ENCODE measurements at places on chromosomes 6 and 20.

- no peak for DNase-seq
Measured at GRCh38 chr6:136063096-136063495, 187.0 kb downstream of the MTFR2 start.

GRCh38 chr6:9482030-9482738, 932.7 kb downstream of the TFAP2A start:
- DNase-seq = no peak

GRCh38 chr20:23046431-23046830, 3.0 kb downstream of the THBD start:
- DNase-seq = no peak

DNA sequence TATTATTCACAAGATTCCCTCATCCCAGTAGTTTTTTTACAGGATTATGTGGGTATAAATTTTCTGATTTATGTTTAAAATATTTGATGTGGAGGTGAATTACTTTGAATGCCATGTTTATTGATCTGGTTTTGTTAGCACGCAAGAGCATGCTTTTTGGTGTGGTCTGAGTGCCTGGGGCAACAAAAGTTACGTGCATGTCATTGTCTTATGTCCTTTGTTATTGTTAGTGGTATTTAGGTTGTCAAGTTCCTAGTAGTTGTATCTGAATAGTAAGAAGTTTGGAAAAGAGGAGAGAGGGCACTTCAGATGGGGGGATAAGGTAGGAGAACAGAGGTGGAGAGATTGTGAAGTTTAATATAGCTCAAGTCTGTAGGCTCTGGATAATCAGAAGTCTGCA, 95.0 kb downstream of the ATRN start:
- no peak for DNase-seq

DNA sequence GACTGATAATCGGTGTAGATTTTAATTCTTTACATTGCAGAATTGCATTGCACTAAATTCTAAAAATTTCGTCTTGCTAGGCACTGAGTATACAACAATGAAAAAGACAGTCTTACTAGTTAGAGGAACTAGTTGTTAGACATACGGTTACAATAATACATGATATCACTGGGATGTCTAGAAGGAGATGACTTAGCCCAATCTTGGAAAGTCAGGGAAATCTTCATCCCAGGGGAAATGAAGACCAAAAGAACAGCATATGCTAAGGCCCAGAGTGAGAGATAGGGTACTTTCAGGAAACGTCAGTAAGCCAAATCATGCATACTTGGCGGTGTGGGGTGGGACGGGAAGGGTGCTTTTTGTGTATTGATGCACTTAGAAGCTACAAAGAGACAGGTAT, 901 bp downstream of the CEP57L1 start:
- DNase-seq = no peak

DNA sequence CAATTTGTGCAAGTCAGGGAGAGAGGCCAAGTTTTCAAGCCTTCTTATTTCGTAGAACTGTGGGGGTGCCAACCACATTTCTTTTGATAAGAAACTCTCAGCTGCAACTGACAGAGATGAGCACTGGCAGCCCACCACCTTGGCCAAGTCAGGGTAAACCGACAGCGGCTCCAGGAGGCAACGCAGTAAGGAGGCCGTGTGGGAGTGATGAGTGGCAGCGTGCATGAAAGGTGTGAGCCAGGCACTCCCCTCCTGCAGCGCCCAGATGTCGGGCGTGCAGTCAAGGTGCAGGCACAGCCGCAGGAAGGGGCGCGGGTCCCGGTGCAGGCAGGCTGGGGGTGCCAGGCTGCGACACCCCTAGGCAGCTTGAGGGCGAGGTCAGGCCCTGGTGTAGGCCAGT, 49.2 kb upstream of the HDAC2 start:
- DNase-seq = no peak

GRCh38 chr6:32168350-32168749, 4.0 kb downstream of the EGFL8 start:
- DNase-seq = no peak

- DNase-seq = no peak
Measured at GRCh38 chr6:21173031-21173430, 420.5 kb upstream of the SOX4 start.

GRCh38 chr6:108118359-108118724, 43.8 kb upstream of the OSTM1 start:
- DNase-seq = no peak

DNA sequence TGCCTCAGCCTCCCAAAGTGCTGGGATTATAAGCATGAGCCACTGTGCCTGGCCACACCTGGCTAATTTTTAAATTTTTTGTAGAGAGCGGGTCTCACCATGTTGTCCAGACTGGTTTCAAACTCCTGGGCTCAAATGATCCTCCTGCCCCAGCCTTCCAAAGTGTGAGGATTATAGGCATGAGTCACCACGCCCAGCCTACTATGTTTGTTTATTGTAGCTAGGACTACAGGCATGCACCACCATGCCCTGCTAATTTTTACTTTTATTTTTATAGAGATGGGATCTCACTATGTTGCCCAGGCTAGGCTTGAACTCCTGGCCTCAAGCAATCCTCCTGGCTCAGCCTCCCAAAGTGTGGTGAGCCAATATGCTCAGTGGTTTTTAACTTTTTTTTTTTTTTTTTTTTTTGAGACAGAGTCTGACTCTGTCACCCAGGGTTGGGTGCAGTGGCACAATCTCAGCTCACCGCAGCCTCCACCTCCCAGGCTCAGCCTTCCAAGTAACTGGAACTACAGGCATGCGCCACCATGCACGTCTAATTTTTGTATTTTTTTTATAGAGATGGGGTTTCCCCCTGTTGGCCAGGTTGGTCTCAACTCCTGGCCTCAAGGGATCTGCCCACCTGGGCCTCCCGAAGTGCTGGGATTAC, 12.0 kb upstream of the DDX43 start:
- no peak for DNase-seq

DNA sequence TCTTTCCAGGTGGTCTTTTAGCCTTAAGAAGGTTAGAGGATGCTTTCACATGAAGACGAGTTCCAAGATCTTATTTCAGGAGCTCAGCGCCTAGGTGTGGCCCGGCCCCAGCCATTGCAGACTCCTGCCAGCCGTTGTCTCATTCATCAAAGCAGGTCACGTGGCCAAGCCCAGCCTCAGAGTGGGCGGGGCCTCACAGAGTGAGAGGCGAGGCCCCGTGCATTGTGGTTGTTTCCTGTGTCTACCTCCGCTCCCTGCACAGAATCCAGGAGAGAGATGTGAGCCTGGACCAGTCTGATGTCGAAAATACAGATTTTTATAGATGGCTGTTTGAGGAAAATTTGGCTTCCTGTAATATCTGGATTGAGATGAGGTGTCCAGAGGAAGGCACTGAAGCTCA, 49.2 kb upstream of the CST5 start:
- DNase-seq = no peak

DNA sequence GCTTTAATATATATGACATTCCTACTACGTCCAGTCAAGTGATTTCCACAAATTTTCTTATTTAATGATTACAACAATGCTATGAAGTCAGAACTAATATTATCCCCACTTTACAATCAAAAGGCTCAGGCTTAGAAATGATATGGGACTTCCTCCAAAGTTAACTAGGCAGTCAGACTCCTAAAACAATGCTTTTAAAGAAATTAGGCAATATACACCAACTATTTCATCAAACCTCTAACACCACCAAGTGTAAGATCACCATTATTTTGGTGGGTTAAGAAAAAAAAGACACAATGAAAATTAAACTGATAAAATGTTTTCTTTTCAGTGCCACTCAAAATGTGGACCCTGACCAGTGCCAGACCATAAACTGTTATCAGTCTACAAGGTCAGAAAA, 256.1 kb upstream of the RUNX2 start:
- no peak for DNase-seq

DNA sequence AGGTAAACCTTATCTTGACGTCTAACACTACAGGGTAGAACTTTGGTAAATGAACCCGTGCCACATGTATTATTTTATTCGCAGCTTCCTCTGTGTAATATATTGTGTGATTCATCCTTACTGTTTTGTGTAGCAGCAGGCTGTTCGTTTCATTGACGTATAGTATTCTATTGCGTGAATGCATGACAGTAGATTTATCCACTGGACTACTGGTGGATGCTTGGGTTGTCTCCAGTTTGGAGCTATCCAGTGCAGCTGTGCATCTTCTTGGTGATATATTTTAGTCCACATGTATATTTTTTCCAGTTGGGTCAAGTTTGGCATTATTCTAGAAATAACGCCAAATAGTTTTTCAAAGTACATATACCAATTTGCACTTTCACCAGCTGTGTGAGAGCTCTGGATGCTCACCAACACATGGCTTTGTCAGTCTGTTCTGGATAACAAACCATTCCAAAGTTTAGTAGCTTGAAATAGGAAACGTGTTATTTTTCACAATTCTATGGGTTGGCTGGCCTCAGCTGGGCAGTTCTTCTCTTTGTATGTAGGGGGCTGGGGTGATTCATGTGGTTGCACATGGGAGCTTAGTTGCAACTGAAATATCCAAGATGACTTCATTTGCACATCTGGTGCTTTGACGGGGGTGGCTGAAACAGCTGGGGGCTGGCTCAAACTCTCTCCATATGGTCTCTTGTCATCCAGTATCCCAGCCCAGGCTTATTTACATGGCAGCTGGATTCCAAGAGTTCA, 9.3 kb downstream of the ECT2L start:
- DNase-seq = no peak

GRCh38 chr20:9344083-9344920, 170.1 kb upstream of the LAMP5 start:
- DNase-seq = no peak

GRCh38 chr6:47626782-47627181, 71.6 kb upstream of the ADGRF4 start:
- no peak for DNase-seq

- no peak for DNase-seq
Measured at GRCh38 chr6:37741757-37742400, 44.2 kb upstream of the MDGA1 start.

- DNase-seq = no peak
Measured at GRCh38 chr6:79687759-79688158, 56.6 kb downstream of the SH3BGRL2 start.

- no peak for DNase-seq
Measured at GRCh38 chr20:37907330-37907676, 4.4 kb downstream of the VSTM2L start.

- no peak for DNase-seq
Measured at GRCh38 chr6:106974999-106975737, 639 bp upstream of the CD24 start.

GRCh38 chr20:4326195-4327065, 311.1 kb upstream of the RNF24 start:
- no peak for DNase-seq

DNA sequence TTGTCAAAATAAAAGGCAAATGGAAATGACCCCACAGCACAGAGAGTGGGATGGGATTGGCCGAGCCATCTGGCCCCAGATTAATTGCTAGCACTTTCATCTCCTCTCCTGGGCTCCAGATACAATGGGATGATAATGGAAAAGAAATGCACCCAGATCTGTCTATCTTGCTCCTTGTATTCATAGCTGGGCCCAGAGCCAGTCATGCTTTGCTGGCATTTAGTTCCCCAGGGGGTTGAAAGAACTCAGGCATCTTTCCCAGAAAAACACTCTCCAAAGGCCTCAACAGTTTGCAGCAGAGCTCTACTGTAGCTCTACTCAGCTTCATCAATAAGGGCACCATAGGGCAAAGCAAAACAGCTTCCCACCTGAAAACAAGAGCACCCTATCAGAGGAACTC, 116.0 kb upstream of the FOXA2 start:
- no peak for DNase-seq

DNA sequence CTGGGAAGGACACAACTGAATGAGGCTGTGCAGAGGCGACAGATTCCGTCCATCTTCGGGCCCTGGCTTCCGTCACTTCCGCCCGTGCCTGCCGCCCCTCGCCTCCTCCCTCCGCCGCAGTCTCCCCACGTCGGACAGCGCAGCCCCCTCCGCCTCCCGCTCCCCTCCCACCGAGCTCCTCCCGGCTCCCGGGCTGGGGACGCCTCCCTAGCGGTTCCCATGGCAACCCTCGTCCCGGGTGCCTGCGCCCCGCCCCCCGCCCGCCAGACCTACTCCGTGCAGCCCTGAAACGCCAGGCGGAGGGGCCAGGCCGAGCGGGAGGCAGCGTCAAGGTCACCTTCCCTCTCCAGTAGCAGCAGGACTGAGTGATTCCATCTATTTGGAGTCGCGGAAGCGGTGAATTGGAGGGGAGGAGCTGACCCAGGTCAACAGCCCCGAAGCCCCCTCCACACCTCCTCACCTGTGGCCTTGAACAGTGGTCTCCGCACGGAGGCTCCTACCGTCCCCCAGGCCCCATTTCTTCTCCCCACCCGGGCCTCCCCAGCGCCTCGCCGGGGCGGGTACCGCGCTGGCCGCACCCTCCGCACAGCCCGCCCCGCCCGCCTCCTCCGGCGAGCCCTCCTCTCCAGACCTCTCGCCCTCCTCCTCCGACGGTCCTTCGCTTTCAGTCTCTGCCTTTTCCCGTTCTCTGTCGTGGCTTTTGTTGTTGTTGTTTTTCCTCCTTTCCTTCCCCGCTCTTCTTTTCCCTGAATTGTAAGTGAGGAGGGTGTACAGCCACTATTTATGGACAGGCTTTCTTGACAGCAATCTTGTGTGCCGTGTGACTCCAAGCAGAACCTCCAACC, 951 bp downstream of the NRSN2 start:
- DNase-seq = peak; percentile 88

DNA sequence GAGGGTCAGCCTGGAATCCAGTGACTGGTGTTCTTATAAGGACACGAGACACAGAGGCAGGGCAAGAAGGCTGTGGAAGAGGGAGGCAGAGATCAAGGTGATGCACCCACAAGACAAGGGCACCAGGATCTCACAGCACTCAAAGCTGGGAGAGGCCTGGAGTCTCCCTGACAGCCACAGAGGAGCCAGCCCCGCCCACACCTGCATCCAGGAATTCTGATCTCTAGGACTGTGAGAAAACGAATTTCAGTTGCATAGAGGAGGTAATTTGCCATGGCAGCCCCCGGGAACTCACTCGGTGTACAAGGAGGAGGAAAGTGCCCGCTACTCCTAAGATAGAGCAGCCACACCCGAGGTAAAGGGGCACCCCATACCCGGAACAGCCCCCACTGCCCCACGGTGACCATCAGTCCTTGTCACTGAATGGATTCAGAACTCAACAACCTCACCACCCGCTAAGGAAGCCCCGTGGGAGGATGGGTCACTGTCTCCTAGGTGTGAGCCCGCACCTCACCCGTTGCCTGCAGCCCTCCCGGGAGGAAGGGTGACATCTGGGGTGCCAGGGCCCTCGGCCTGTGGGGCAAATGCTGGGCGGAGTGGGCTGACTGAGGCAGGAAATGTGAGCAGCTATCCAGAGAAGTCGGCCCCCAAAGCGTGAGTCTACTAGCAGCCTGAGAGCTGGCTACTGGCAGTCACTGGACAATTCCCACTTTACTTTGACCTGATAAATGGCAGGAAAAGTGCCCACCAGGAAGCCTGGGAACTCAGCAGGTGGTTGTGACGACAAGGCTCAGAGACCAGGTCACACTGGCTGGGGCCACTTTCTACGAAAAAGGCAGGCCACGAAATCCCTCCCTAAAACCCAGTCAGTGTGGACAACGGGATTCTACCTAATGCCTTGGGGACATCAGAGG, 22.4 kb downstream of the DLL1 start:
- DNase-seq = no peak

GRCh38 chr6:57087916-57088315, 2.1 kb upstream of the ZNF451 start:
- no peak for DNase-seq
